Urinary bladder (tissue), 4 donors: ENCODE measurements at places on chromosomes 12 and 14. TPM values are rescaled to one million over a fixed set of nuclear protein-coding genes. Genes with fewer than 3 reads are reported as not detected.

The EML5 gene
- total RNA-seq, result 7.0 TPM

The SLC25A47 gene
- not detected for total RNA-seq

The FOXN4 gene
- not detected for total RNA-seq

The PTPRR gene
- total RNA-seq, result 2.7 TPM

The SLC5A8 gene
- total RNA-seq, result 0.42 TPM

The AKAP6 gene
- 43.0 TPM for total RNA-seq

The SERPINA5 gene
- 0.63 TPM for total RNA-seq

- DNase-seq, result no peak
Measured at GRCh38 chr14:68401317-68401716, 391.6 kb downstream of the ZFP36L1 start.

DNA sequence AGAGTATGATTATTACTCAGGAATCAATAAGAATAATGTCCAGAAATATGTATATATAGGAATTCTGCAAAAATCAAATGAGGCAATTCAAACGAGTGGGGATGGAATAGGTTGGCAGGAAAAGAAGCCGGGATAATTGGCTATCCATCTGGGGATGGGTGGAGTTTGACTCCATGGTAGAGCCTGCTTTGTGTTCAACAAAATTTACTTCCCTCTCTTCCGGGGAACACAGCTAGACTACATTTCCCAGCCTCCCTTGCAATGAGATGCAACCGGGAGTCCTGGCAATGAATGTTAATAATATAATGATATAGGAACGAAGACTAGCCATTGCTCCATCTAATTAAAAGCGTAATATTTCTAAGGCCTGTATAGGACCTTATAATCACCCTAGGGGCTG, 146.6 kb downstream of the EFCAB11 start:
- no peak for DNase-seq

- DNase-seq, result no peak
Measured at GRCh38 chr14:93799989-93800921, 12.0 kb upstream of the PRIMA1 start.

DNA sequence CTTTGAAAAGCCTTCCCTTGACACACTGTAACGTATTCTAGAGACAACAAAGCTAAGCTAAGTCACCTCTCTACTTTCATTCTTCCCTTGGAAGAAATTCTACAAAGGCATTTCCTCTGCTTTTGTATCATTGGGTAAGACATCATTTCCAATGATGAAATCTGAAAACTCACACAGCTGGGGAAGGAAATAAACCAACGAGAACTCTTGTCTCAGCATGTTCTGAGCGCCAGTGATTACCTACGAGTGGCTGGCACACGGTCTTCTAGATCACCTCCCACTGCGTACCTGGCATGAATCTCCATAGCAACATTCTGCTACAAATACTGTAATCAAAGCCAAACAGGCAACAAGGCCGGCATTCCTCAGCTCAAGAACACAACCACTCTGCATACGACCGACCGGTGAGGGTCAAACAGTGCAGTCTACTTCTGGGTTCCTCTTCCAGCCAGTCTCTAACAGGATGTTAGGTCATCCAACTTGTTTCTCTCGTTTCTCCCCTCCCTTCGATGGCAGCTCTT, 7.6 kb downstream of the VPS37B start:
- DNase-seq, result peak; percentile 86

DNA sequence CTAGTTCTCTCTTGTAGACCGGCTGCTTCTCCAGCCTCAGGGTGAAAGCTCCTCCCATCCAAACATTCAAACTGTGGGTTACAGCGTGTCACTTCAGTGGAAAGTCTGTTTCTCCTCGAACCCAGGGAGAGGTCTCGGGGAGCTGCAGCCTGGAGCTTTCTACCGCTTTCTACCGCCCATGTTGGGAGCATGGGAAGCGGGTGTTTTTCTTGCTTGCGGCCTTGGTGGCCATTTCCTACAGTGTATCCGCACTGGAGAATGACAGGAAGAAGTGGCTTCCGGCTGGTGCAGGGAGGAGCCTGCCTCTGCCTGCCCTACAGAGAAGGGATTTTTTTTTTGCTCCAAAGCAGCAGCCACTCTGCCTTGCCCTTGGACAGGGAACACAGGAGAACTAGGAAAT, 21.2 kb downstream of the ZFP36L1 start:
- no peak for DNase-seq

- DNase-seq, result no peak
Measured at GRCh38 chr12:5535541-5535940, 103.6 kb downstream of the NTF3 start.

- DNase-seq, result peak; percentile 53
Measured at GRCh38 chr14:55430024-55430690, 10.3 kb downstream of the TBPL2 start.

DNA sequence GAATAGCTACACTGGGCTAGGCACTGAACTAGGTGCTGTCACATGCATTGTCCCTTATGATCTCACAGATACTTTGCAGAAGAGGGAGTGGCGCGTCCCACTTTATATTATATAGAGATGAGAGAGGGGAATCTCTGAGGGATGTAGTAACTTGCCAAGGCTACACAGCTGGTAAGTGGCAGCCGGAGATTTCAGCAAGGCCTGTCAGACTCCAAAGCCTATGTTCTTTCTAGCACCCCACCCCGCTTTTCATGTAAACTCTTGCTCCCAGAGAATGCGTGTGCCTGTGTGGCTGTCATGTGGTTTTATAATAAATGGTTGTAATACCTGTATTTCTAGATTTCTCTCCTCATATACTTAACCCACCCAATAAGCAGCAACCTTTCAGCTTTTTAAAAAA, 39.1 kb downstream of the WDR20 start:
- DNase-seq, result no peak

- no peak for DNase-seq
Measured at GRCh38 chr12:76457818-76458217, 101.8 kb downstream of the OSBPL8 start.

DNA sequence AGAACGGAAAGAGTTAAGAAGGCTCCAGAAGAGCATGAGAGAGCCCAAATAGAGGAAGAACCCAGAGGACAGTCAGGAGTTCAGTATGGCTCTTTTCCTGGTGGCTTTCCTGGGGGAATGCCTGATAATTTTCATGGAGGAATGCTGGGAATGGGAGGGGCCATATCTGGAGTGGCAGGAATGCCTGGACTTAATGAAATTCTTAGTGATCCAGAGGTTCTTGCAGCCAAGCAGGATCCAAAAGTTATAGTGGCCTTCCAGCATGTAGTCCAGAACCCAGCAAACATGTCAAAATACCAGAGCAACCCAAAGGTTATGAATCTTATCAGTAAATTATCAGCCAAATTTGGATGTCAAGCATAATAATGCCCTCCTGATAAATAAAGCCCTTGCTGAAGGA, 15.5 kb upstream of the SYT10 start:
- no peak for DNase-seq

GRCh38 chr14:90696720-90697119, 119.5 kb downstream of the TTC7B start:
- DNase-seq, result no peak

GRCh38 chr12:47282206-47282605, 202.4 kb upstream of the AMIGO2 start:
- no peak for DNase-seq
